Thoracic aorta (tissue), 2 donors: ENCODE measurements at places on chromosomes 2 and 18.

DNA sequence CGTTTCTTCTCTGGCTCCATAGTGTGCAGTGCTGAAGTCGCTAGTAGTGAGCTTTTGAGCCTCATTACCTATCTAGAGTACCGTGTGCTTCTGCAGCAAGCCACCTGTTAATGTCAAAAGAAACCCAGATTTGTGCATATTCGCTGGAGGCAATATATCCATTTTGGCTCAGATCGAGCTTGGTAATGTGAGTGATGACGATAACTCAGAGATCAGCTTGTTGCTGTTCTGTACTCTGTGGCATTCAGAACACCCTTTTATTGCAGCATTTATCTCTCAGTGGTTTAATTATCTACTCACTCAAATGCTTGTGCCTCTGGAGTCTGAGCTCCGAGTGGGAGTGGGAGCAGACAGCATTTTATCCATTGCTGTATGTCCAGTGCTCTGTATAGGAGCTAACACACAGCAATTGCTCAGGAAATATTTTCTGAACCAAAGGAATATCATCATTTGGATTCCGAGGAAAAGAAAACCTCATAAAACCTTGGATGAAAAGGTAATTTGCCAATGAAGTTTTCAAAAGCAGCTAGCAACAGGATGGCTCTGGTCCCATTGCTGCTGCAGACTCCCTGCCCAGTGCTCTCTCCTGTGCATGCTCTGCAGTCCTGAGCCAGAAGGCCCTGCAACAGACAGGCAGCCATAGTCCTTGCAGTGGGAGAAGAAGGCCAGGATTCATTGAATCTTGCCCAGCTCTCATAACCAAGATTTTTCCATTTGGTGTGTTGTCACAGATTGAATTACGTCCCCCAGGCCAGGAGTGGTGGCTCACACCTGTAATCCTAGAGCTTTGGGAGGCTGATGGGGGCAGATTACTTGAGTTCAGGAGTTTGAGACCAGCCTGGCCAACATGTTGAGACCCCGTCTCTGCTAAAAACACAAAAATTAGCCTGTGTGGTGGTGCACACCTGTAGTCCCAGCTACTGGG, 183.8 kb downstream of the MYCN start:
- DNase-seq = no peak

- no peak for DNase-seq
Measured at GRCh38 chr2:226131299-226131784, 668.3 kb downstream of the IRS1 start.

DNA sequence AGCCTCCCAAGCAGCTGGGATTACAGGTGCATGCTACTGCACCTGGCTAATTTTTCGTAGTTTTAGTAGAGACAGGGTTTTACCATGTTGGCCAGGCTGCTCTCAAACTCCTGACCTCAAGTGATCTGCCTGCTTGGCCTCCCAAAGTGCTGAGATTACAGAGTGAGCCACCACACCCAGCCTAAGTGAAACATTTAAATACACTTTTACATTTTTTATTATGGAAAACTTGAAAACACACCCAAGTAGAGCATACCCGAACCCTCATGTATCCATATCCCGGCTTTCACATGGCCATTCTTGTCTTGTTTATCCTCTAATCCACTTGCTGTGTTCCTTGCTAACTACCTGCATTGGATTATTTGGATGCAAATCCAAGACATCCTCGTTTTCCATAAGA, 13.2 kb upstream of the AGPS start:
- no peak for DNase-seq

GRCh38 chr2:239193925-239194677, 206.7 kb downstream of the HDAC4 start:
- DNase-seq = no peak

GRCh38 chr2:197391220-197391717, 43.6 kb downstream of the SF3B1 start:
- no peak for DNase-seq

DNA sequence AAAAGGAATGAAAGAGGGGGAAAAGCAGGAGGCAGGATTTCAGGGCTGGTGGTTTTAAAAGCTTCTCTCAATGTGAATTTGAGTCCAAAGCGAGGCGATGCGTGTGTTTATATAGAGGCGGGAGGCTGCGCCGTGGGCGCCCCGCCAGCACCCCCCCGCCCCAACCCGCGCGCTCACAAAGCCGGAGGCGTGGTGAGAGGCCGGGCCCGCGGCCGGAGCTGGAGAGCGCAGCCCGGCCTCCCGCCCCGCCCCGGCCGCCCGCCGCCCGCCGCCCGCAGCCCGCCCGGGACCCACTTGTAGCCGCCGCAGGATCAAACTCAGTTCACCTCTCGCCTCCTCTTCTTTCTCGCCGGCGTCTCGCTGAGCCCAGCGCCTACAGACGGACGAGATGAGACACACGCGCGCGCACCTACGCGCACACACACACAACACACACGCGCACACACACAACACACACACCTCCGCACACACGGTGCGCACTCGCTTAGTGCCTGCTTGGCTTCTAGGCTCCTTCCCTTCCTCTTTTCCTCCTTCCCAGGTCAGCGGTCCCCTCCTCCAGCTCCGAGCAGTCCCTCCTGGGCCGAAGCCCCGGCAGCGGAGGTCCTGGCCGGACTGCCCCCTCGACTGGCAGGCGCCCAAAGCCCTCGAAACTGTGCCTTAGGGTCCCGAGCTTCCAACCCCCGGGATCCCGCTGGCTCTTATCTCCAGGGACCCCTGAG, 1.3 kb upstream of the CYP26B1 start:
- DNase-seq = no peak

DNA sequence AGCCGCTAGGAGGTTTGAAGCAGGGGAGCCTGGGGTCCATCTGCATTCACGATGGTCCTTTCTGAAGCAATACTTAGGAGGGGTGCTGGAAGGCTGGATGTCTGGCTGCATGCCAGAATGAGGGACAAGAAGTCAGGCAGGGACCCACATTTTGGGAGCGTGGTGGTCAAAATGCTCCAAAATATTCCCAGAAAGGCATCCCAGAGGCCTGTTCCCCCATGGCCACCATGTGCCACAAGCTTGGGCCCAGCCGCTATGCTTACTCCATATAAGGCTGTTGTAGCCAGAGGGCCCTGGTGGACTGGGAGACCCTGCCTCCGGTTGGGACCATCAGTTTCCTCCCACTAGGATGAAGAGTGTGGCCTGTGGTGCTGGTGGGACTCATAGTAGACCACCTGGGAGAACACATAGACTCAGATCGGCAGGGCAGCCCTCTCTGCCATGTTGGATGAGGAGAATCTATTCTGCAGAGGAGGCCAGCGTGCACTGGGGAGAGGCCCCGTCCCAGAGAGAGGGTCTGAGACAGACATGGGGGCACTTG, 3.6 kb upstream of the PROM2 start:
- no peak for DNase-seq

DNA sequence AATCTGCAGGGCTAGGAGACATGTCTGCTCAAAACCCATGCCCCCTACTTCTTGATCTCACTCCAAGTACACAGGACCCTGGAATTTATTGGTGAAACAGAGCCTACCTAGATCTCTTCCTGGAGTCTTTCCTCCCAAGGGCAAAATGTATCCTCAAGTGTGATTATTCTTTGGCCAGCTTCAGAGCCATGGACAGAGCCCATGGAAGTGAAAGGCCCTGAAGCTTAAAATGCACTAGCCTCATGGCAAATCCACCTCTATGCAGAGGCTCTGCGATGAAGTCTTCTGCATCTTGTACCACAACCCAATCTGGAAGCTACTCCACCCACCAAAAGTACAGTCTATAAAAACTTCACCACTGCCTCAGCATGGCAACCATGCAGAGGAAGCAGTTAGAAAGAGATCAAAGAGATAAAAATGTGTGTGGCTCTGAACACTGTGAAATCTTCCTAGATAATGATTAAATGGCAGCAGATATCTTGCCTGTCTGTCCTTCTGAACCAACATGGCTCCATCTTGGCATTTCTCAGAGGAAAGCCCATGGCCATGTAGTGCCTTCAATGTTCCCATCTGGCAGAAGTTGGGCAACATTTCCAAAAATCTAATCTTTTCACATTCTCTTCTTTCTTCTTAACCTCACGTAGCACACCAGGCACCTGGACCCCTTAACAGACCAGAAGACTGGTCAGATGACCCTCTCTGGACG, 142.9 kb upstream of the KLF7 start:
- no peak for DNase-seq

DNA sequence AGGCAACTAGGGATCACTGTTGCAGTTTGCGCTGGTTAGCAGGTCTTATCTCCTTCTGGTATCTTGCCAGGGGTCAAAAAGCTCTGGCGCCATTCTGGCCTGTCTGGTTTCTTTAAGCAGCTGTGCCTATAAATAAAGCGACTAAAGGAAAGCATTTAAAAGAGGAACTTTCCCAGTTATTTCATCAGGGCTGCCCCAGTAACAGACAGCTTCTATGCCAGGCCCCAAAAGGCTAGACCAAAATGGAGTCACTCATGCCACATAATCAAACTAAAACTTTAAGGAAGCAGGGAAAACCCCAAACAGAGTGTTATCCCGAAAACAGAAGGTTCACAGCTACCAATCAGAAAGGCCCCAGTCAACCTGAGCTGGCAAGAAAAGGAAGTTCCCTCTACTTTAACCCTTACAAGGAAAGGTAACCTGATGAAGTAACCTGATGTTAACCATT, 41.2 kb upstream of the HNRNPA3 start:
- DNase-seq = no peak

DNA sequence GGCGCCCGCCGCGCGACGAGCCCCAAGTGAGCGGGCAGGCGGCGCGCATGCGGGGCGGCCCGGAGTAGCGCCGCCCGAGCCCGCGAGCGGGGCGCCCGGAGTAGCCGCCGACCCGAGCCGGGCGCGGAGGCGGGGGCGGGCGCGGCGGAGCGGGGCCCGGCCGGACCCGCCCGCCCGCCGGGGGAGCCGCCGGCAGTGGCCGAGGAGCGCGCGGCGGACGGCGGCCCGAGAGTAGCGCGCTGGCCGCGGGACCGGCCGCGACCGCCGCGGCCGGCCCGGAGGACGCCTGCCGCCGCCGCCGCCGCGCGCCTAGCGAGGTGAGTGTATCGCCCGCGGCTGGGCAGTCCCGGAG, at the start of gene GALNT1:
GALNT1 (plus strand) TSS at position 195 of the 352 bp plus-strand sequence. CDS start 72,923 bp downstream, outside the sequence.
- DNase-seq = no peak

DNA sequence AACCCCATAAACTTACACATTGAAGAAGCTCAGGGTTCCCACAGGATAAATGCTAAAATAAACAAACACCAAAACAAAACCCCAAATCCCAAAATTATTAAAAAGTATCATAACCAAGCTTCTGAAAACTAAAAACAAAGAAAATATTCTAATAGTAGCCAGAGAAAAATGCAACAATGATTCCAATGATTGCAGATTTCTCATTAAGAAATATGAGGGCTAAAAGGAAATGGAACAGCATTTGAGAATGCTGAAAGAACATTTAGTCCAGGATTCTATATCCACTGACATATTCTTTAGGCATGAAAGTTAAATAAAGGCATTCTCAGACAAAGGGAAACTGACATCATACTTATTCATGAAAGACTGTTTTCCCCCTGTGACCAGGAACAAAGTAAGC, 212.4 kb downstream of the SLC4A10 start:
- no peak for DNase-seq
